CD4-positive, alpha-beta memory T cell (primary cell): ENCODE measurements at places on chromosomes 2 and 18.

GRCh38 chr2:85178980-85179411 lies 45.8 kb downstream of the TCF7L1 start:
- DNase-seq, result no peak

GRCh38 chr18:6200204-6200774 lies 214.4 kb downstream of the L3MBTL4 start:
- DNase-seq, result no peak

DNA sequence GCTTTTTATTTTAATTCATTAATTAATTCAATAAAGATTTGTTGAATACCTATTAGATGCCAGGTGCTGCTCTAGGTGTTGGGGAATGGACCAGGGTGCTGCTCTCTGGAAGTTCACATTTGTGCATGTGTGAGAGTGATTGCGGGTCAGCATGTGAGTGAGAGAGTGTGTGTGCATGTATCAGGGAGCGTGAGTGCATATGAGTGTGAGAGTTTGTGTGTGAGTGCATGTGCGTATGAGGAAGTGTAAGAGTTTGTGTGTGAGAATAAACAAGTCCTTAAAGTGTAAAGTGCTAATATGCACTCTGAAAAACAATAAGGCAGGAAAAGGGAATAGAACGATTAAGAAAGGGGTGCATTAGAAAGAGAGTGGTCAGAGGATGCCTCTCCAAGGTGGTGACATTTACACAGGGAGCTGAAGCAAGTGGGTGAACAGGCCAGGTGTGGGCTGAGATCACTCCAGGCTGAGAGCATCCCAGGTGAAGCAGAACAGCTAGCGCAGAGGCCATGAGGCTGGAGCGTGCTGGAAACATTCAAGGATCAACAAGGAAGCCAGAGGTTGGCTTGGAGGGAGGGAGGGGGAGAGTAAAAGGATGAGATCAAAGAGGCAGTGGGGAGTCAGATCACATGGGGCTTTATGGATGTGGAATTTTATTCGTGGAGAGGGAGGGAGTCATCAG lies 50.5 kb upstream of the SLC1A4 start:
- DNase-seq, result no peak

GRCh38 chr2:129247751-129248150 lies 731.7 kb upstream of the RAB6C start:
- DNase-seq, result no peak

GRCh38 chr18:56124186-56124585 lies 514.2 kb downstream of the TXNL1 start:
- no peak for DNase-seq

DNA sequence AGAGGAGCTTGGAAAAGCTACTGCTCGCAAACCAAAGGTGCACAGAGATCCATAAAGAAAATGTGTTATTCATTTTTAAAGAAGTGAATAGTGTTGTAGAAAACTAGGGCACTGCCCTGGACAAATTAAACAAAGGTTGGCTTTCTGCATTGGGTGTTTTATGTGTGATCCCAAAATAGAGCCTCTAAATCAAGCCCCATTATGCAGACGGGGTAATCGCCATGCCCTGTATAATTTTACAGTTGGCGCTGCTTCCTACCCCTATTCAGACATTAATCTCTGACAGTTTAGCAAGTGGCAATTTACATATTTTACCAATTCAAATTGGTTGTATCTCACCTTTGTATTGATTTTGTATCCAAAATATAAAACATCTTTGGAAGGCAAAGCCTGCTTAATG lies 109.1 kb downstream of the PID1 start:
- DNase-seq, result no peak

- DNase-seq, result no peak
Measured at GRCh38 chr2:192327576-192327975, 132.8 kb upstream of the TMEFF2 start.

GRCh38 chr18:41820784-41821183 lies 134.2 kb upstream of the PIK3C3 start:
- no peak for DNase-seq

DNA sequence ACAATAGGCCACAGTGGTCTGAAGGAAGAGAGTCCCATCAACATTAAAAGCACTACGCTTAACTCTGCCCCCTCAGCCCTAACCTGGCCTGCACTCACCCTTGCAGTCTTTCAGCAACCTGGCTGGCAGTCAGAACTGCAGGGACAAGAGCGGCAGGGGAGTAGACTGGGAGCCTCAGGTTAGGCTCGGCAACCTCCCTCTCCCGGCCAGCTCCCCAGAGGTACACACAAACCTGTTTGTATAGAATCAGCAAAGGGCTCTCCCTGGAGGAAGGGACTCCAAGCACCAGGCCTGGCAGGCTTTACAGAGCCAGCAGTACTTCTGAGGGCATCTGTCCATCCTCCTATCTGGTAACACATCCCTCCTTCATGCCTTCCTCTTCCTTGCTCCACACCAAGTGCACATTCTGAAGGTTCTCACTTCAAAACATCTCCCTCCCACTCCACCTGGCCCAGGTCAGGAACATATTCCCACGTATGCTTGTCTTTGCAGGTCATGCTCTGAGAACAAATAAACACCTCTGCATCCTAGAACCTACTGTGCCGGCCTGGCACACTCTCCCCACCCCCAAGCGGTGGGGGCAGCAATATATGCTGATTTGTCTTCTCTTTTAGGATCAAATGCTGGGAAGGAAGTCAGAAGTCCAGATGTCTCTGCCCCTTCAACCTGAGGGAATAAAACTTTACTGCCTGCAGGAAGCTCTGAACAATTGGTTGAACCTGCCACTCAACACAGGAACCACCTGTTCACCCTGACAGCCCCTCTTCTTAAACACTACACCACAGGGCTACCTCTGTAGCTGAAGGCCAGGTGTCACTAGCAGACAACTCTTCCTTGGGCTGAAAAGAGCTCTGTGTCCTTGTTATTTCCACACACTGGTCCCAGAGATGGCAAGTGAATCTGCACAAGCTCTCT lies 12.6 kb upstream of the SFXN5 start:
- DNase-seq, result no peak

DNA sequence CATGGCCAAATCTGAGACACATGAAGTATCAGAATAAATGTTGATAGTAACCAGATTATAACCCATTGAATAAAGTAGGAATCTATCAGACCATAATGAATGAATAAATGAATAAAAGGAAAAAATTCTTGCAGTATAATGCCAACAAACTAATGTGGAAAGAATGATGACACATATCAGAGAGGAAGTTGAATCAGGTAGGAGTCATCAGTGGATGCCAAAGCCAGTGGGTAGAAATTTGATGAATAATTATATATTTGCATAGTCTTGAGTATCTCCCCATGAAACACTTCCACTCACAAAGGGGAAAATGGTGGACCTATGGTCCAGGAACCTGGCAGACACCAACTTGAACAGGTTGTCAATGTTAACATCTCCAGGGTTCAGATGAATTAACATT lies 68.6 kb downstream of the GALNT3 start:
- DNase-seq, result no peak

DNA sequence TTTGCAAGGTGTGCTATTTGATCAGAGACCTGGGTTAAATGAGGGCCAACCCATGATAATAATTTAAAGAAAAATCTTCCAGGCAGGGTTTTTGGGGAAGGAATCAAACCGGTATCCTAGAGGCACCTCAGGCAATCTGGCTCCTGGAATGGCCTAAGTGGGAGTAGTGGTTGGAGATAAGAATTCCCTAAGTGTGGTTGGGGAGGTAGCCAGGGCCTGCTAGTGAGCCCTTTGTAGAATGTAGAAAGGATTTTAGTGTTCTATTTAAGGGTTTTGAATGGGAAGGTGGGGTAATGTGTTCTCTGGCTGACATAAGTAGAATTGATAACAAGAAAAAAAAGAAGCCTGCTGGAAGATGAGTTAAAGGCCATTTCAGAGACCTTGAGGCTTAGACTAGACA lies 422.2 kb downstream of the XIRP2 start:
- no peak for DNase-seq

- DNase-seq, result no peak
Measured at GRCh38 chr2:172047566-172048507, 37.5 kb upstream of the DLX1 start.

- DNase-seq, result no peak
Measured at GRCh38 chr2:158319269-158319668, 137.3 kb downstream of the CCDC148 start.

DNA sequence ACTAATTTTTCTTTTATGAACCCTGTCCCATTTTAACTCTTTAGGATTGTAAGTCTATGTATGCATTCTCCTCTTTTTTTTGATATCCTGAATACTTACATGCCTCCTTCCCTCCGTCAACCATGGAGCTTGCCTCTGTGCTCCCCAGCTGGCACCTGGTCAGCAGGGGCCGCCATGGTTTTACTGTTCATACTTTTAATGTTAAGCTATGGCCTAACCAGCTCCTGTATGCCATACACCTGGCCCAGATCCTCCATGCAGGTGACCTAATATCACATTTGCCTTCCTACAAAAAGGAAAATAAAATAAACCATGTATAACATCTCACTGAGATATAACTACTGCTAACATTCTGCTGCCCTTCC lies 283.1 kb upstream of the TRIB2 start:
- no peak for DNase-seq

- no peak for DNase-seq
Measured at GRCh38 chr2:116467243-116467642, 1347.2 kb upstream of the DDX18 start.

DNA sequence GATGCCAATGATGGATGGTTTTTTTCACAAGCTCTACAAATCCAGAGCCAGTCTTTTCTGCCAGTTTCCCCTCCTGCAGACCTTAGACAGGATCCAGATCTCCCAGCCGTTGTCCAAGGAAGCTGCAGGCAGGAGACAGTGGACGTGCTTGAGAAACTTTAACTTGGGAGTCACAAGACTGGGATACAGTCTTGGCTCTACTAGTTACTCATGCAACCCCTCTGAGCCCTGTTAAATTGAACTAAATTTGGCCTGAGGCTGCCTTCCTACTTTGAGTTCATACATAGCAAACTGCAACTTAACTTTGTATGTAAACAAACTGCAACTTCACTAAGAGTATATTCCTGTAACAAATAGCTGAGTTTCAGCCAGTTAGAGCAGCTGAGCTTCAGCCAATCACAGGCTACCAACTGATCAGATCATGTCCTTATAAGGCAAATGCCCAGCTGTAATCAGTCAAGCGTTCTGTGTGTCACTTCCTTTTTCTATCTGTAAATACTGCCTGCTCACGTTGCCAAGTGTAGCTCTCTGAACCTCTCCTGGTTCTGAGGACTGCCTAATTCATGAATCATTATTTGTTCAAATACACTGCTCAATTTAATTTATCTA lies 140.9 kb downstream of the CAPN13 start:
- no peak for DNase-seq

DNA sequence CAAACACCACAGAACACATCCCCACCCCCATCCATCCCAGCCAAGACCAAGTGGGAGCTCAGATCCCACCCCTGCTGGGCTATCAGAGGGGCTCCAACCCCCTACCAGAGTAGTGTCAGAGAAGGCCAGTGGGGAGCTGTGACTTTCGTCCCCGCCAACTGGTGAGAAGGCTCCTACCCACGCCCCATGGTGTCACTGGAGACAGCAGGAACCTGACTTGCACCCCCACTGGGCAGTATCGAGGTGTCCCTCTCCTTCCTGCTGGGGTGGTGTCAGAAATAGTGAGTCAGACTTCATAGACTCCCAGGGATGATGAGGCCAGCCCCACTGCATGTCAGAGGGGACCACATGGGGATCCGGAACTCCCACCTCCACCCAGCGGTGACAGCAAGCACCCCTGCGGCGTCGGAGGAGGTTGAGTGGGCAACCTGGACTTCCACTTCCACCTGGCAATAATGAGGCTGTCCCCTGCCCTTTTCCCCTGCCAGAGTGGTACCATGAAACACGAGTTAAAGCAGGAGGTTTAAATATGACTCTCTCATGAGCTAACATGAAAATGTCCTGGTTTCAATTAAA lies 106.7 kb downstream of the CTIF start:
- no peak for DNase-seq

GRCh38 chr2:71685073-71685848 lies 231.9 kb downstream of the DYSF start:
- no peak for DNase-seq

GRCh38 chr2:4670331-4670730 lies 967.0 kb downstream of the DCDC2C start:
- no peak for DNase-seq
